ENCODE measurements at places on chromosomes 5 and 9. TPM values are rescaled to one million over a fixed set of nuclear protein-coding genes. Genes with fewer than 3 reads are reported as not detected.

DNA sequence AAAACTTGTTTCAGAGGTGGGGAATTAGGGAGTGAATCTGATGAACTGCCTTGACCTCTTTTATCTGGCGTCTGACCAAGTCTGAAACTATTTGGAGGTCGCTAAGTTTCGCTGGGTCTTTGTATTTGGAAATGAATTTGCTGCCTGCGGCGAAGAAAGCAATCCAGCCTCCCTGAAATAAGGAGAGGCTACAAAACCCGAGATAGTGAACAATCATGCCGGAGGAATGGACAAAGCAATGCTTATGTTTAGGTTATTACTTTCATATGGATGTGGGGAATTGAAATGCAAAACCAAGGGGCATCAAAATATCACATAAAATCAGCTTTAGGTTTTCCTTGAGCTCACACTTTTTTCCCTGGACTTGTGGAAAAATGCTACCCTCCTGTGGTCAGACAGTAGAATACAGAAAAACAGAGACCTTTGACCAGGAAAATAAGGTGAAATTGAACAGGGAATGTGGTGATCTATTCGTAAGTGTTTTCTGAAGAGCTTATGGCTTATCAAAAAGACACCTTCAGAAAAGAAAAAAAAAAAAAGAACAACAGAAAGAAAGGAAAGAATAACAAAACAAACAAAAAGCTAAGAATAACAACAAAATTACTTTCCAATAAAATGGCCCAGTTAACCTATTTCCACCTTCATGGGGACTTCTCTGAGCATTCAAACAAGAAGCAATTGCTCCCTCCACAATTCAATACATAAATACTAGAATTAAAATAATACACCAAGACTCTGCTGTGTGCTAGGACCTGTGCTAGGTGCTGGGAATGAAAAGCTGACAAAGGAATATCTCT is 68.6 kb upstream of the DPYSL3 start:
- no peak overlapping the region for H3K4me3 ChIP-seq
- H3K27me3 ChIP-seq, result no peaks in the 10 kb centered on the region
- H3K27ac ChIP-seq, result peak overlapping the region; percentile 1
- H3K4me1 ChIP-seq, result no peaks in the 10 kb centered on the region
- no peaks in the 10 kb centered on the region for H3K36me3 ChIP-seq

DNA sequence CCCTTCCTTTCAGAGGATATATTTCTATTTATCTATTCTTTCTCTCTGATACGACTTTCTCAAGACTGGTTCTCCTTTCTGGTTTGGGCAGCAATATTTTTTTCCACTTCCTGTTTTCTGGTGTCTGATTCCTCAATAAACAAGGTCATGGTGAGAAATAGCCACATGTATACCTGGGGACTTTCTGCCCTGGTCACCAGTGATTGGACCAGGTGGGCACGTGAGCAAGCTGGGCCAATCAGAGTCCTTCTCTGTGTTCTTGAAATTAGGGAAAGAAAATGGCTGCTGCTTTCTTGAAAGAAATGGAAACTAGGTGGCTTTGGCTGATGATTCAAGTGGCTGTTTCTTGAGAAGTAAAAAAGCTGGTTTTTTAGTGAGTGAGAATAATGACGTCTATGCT is 18.4 kb upstream of the GSN start:
- H3K36me3 ChIP-seq, result no peaks in the 10 kb centered on the region
- H3K27me3 ChIP-seq, result no peaks in the 10 kb centered on the region
- H3K27ac ChIP-seq, result no peak overlapping the region
- H3K4me3 ChIP-seq, result no peak overlapping the region
- H3K4me1 ChIP-seq, result no peaks in the 10 kb centered on the region

DNA sequence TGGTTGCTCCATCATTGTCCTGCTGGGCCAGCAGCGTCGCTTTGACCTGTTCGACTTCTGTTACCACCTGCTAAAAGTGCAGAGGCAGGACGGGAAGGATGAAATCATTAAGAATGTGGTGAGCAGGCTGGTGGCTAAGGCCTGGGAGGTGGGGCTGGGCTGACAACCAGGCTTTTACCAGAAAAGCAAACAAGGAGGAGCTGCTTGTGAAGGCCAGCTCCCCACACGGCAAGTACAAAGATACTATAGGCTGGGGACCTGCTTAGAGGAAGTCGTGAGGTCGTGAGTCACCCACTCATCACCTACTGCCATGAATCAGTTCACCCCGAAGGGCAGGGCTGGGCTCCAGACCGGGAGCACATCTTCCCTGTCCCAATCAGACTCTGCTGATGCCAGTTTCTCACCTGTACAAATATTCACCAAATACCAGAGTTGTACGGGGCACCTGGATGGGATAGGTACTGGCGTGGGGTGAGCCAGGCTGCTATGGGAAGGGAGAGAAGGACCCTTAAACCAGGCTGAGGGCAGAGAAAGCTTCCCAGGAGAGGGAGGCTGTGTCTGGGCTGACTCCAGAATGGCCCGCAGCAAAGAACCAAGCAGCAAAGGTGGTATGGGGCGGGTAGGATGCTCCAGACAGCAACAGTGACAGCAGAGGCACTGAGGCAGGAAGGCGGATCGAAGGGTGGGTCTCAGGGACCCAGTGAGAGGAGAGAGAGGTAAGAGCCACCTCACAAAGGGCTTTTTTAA is 69.3 kb upstream of the NIPAL4 start:
- no peak overlapping the region for H3K4me3 ChIP-seq
- DNase-seq, result peak; percentile 92
- H3K4me1 ChIP-seq, result peaks cover 46% of the 10 kb centered on the region
- H3K27me3 ChIP-seq, result no peaks in the 10 kb centered on the region

DNA sequence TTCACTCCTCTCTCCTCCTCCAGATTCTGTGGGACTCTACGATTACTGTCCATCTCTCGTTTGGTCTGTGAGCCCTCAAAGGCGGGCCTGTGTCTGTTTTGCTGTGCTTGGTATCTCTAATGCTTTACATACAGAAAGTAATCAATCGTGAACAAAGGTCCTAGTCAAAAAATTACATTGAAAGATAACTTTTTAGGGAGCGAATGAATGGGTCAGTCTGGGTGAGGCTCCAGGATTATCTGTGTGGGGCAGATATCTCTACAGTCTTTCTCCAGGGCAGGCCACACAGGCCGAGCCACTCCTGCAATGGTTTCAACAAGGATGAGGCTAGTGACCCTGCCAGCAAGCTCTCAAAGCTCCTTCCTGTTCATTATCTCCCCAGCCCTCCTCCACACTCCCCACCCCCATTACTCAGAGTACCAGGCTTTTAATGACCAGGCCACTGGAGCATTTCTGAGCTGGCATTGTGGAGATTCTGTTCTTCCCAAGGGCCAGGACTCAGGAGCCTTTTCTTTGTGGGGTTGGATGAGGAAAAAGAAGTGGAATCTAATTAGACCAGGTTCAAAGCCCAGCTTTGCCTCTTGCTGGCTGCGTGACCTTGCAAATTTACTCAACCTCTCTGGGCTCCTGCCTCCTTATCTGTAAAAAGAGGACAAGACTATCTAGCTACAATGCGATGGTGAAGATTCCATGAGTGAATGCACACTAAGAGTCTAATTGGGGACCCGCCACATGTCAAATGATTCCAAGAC is 10.2 kb downstream of the CORO2A start:
- H3K4me1 ChIP-seq, result peaks cover 17% of the 10 kb centered on the region
- no peak overlapping the region for H3K4me3 ChIP-seq
- peaks cover 15% of the 10 kb centered on the region for H3K36me3 ChIP-seq
- no peaks in the 10 kb centered on the region for H3K27me3 ChIP-seq
- no peak overlapping the region for H3K27ac ChIP-seq

- no peaks in the 10 kb centered on the region for H3K36me3 ChIP-seq
- DNase-seq, result peak; percentile 76
- H3K4me1 ChIP-seq, result peaks cover 9% of the 10 kb centered on the region
- H3K4me3 ChIP-seq, result no peak overlapping the region
- no peaks in the 10 kb centered on the region for H3K27me3 ChIP-seq
Observed at GRCh38 chr5:121503111-121503840, 348.4 kb upstream of the FTMT start.

- no peaks in the 10 kb centered on the region for H3K36me3 ChIP-seq
- H3K27ac ChIP-seq, result no peak overlapping the region
- no peak overlapping the region for H3K4me3 ChIP-seq
- peak; percentile 17 for DNase-seq
- peaks cover 72% of the 10 kb centered on the region for H3K27me3 ChIP-seq
Observed at GRCh38 chr5:6525910-6526309, 77.3 kb downstream of the UBE2QL1 start.

DNA sequence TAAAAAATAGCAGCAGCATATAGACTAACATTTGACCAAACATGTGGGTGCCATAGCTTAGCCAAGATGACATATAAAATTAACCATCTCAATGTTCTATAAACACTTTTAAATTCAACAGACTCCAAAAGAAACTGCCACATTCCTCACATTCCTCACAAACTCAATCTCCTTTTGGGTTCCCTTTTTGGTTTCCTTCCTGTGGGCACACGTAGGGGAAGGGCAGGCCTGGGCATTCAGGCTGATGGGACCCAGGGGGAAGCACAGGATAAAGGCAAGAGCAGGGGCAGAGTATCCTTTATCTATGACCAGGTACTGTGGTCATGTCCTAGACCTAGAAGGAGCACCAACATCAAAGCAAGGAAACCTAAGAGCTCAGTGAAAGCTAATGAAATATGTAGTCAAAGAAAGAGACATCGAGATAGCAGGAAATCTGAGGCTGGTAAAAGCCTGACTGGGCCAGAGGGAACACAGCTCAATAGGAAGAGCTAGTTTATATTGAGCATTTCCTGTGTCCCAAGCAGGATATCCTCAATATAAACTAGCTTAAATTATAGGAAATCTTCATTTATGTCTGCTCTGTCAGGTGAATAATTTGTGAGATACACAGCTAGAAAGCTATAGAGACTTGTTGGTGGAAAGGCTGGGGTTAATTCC is 13.6 kb upstream of the ERAP1 start:
- H3K4me3 ChIP-seq, result no peak overlapping the region
- H3K27me3 ChIP-seq, result no peaks in the 10 kb centered on the region
- peaks cover 15% of the 10 kb centered on the region for H3K4me1 ChIP-seq

DNA sequence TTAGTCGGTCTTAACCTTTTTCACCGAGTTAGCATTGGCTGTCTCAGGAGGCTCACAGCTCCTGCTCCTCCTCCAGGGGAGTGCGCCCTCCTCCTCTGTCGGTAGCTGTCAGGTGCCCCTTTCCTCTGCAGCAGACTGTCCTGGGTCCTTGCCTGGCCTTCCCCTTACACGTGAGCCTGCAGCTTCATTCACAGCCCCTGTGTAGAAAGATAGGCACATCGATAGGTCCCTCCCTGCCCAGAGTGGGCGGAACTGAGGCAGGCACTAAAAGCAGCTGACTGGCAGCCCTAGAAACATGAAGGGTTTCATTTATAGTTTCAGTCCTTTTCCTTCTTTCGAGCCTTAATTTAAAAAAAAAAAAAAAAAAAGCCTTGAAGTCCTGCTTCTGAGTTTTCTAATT is 17.2 kb downstream of the TENT4A start:
- H3K36me3 ChIP-seq, result no peaks in the 10 kb centered on the region
- H3K4me1 ChIP-seq, result peaks cover 65% of the 10 kb centered on the region
- no peak overlapping the region for H3K27ac ChIP-seq
- no peaks in the 10 kb centered on the region for H3K27me3 ChIP-seq
- peak; percentile 13 for DNase-seq

The ANKRD31 gene
- total RNA-seq, result 1.5 TPM

The ADGRD2 gene
- not detected for total RNA-seq

The IRX1 gene
- not detected for total RNA-seq

The FOXD4L3 gene
- total RNA-seq, result 1.2 TPM

The BTNL9 gene
- 5.0 TPM for total RNA-seq
